Ovary (tissue), 10 donors: ENCODE measurements at places on chromosomes 1 and 21. TPM values are rescaled to one million over a fixed set of nuclear protein-coding genes. Genes with fewer than 3 reads are reported as not detected.

DNA sequence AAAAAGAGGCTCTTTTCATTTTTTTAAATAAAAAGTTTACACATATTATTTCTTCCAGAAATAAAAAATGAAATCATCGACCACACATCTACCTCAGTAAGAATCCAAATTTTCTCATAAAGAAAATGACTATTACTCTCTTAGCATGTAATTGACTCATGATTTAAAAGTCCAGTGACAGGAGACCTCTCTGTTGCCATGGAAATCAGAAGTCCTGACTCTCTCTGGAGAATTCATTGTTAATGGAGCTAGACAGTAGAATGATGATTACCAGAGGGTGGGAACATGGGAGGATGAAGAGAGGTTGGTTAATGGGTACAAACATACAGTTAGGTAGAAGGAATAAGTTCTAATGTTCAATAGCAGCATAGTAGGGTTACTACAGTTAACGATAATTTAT is 5.0 kb upstream of the CLCA4 start:
- no peaks in the 10 kb centered on the region for H3K27me3 ChIP-seq
- H3K27ac ChIP-seq, result no peak overlapping the region
- no peaks in the 10 kb centered on the region for H3K4me1 ChIP-seq
- H3K36me3 ChIP-seq, result no peaks in the 10 kb centered on the region
- no peak overlapping the region for H3K4me3 ChIP-seq

GRCh38 chr1:18005238-18005637 is 102.4 kb upstream of the IGSF21 start:
- no peaks in the 10 kb centered on the region for H3K4me1 ChIP-seq
- no peak for DNase-seq
- H3K4me3 ChIP-seq, result no peak overlapping the region
- no peak overlapping the region for H3K27ac ChIP-seq
- no peaks in the 10 kb centered on the region for H3K36me3 ChIP-seq

- no peak overlapping the region for H3K27ac ChIP-seq
- peaks cover 2% of the 10 kb centered on the region for H3K4me1 ChIP-seq
- H3K27me3 ChIP-seq, result no peaks in the 10 kb centered on the region
- no peak for DNase-seq
Observed at GRCh38 chr1:155471891-155472290, 90.7 kb downstream of the ASH1L start.

- no peaks in the 10 kb centered on the region for H3K27me3 ChIP-seq
- H3K4me3 ChIP-seq, result no peak overlapping the region
- no peak overlapping the region for H3K27ac ChIP-seq
- H3K4me1 ChIP-seq, result no peaks in the 10 kb centered on the region
- no peaks in the 10 kb centered on the region for H3K36me3 ChIP-seq
Observed at GRCh38 chr21:25657140-25657539, 18.1 kb downstream of the JAM2 start.

DNA sequence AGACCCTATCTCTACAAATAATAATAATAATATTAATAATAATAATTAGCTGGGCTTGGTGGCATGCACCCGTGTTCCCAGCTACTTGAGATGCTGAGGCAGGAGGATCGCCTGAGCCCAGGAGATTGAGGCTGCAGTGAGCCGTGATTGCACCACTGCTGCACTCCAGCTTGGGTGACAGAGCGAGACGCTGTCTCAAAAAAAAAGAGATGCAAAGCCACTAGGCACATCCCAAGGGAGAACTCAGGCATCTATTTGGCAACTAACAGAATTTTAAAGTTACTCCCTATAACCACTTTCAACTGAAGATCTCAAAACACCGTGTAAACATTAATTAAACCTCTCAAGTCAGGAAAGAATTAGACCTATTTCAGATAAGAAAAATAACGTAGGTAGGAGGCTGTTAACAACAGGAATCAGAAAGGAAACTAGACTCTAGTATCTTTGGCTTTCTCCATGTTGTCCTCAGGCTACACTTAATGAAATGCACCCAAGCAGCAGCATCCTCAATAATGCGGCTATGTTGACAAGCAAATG is 3.7 kb downstream of the RNF19B start:
- peaks cover 16% of the 10 kb centered on the region for H3K4me1 ChIP-seq
- no peaks in the 10 kb centered on the region for H3K27me3 ChIP-seq
- H3K27ac ChIP-seq, result no peak overlapping the region

DNA sequence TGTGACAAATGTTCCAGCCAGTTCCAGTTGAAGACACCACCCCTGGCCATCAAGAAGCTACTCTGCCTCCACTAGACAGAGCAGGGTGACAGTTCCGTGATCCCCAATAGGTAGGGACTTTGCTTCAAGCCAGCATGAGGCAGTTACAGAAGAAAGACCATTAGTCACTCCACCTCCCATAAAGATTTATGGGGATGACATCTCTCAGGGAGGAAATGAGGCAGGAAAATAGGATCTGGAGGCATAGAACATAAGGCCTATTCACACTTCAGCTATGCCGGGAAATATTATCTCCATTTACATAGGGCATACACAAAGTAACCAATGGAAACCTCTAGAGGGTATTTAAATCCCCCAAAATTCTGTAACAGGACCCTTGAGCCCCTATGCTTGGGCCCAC is 3.5 kb upstream of the GBP7 start:
- H3K4me1 ChIP-seq, result no peaks in the 10 kb centered on the region
- no peak overlapping the region for H3K4me3 ChIP-seq
- H3K27ac ChIP-seq, result no peak overlapping the region
- no peaks in the 10 kb centered on the region for H3K36me3 ChIP-seq

- no peak overlapping the region for H3K4me3 ChIP-seq
- no peaks in the 10 kb centered on the region for H3K4me1 ChIP-seq
- no peaks in the 10 kb centered on the region for H3K27me3 ChIP-seq
- no peak overlapping the region for H3K27ac ChIP-seq
- H3K36me3 ChIP-seq, result no peaks in the 10 kb centered on the region
Observed at GRCh38 chr1:2091611-2092604, 41.7 kb downstream of the PRKCZ start.

GRCh38 chr1:156889802-156890580 is 3.5 kb upstream of the PEAR1 start:
- H3K27me3 ChIP-seq, result no peaks in the 10 kb centered on the region
- peak; percentile 81 for DNase-seq
- peaks cover 11% of the 10 kb centered on the region for H3K4me1 ChIP-seq
- no peak overlapping the region for H3K4me3 ChIP-seq
- H3K36me3 ChIP-seq, result no peaks in the 10 kb centered on the region

- no peaks in the 10 kb centered on the region for H3K36me3 ChIP-seq
- DNase-seq, result no peak
- no peaks in the 10 kb centered on the region for H3K27me3 ChIP-seq
- H3K4me1 ChIP-seq, result no peaks in the 10 kb centered on the region
- no peak overlapping the region for H3K27ac ChIP-seq
- no peak overlapping the region for H3K4me3 ChIP-seq
Observed at GRCh38 chr1:17140279-17140678, 21.0 kb upstream of the PADI2 start.

- H3K4me1 ChIP-seq, result no peaks in the 10 kb centered on the region
- H3K27me3 ChIP-seq, result no peaks in the 10 kb centered on the region
- no peak overlapping the region for H3K4me3 ChIP-seq
- no peaks in the 10 kb centered on the region for H3K36me3 ChIP-seq
- no peak for DNase-seq
Observed at GRCh38 chr1:84412316-84412942, 14.1 kb downstream of the DNASE2B start.

- no peaks in the 10 kb centered on the region for H3K27me3 ChIP-seq
- H3K36me3 ChIP-seq, result no peaks in the 10 kb centered on the region
- H3K4me1 ChIP-seq, result peaks cover 39% of the 10 kb centered on the region
- peak; percentile 28 for DNase-seq
- peak overlapping the region; percentile 66 for H3K27ac ChIP-seq
Observed at GRCh38 chr21:45295576-45296365, 8.1 kb upstream of the POFUT2 start.

- no peaks in the 10 kb centered on the region for H3K4me1 ChIP-seq
- H3K27me3 ChIP-seq, result no peaks in the 10 kb centered on the region
- no peaks in the 10 kb centered on the region for H3K36me3 ChIP-seq
- H3K27ac ChIP-seq, result no peak overlapping the region
Observed at GRCh38 chr1:206579747-206580437, 32.4 kb downstream of the EIF2D start.

DNA sequence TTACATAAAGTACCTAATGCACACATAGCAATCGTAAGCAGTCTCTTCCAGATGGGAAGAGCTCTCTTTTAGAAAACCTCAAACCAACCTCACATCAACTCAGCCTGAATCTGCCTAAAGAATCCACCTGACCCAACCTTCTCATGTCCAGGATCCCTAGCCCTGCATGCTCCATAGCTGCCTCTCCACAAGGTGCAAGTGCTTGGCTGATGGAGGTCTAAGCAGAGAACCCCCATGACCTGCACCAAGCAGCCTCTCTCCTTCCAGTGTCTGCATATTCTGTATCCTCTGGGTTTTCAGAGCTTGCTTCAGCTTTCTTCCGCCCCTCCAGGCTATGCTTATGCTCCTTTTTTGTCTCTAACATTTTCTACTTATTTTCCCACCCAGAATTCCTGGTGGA is 2.5 kb downstream of the LY9 start:
- H3K27ac ChIP-seq, result no peak overlapping the region
- H3K27me3 ChIP-seq, result no peaks in the 10 kb centered on the region
- no peak overlapping the region for H3K4me3 ChIP-seq
- H3K36me3 ChIP-seq, result no peaks in the 10 kb centered on the region
- no peaks in the 10 kb centered on the region for H3K4me1 ChIP-seq

TMEM82 gene
- total RNA-seq, result not detected

EXO5 gene
- 7.1 TPM for total RNA-seq

CYP4A22 gene
- total RNA-seq, result not detected

POU2F1 gene
- 17.0 TPM for total RNA-seq

SPRR3 gene
- total RNA-seq, result not detected

MYOG gene
- not detected for total RNA-seq
